OCI-M1 (cell line): ENCODE measurements at places on chromosomes 13 and 19.

GRCh38 chr13:77026255-77026860 lies 601 bp downstream of the FBXL3 start:
- DNase-seq, result peak; percentile 90

DNA sequence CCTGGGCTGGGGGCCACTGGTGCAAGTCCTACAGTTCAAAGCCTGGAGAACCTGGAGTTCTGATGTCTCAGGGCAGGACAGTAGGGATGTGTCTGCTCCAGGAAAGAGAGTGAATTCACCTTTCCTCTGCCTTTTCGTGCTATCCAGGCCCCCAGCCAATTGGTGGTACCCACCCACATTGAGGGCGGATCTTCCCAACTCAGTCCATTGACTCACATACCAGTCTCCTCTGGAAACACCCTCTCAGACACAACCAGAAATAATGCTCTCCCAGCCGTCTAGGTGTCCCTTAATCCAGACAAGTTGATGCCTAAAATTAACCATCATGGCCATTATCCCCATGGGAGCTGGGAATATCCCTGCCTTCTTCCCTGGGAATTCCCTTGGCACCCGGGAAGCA lies 38.8 kb upstream of the CHST8 start:
- DNase-seq, result no peak

GRCh38 chr13:44068737-44069136 lies 189.0 kb downstream of the LACC1 start:
- peak; percentile 27 for DNase-seq

DNA sequence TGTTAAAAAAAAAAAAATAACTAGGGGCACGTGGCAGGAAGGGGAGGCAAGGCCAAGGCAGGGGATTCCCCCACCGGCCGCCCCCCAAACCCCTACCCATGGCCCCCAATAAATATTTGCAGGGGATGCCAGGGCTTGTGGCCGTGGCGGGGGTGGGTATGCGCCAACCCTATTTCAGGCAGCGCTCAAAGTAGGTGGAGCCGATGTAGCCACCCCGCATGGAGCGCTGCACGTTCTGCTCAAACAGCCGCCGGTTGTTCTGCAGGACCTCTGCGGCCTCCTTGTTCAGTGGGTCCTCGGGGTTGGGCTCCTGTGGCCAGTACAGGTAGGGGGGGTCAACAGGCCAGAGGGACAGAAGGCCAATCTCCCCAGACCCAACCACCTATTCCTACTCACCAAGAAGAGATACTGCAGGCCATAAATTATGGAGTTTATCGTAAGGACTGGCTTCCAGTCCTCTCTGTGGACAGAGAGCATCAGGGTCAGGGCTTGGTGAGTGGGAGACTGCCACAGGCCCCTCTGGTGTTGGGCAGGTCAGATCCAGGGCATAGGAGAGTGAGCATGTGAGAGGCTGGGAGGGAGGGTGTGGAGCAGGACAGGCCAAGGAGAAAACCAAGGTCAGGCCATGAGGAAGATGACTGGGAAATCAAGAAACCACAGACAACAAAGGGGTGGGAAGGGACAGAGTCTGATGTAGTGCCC lies 1.2 kb upstream of the CHMP2A start:
- DNase-seq, result no peak

DNA sequence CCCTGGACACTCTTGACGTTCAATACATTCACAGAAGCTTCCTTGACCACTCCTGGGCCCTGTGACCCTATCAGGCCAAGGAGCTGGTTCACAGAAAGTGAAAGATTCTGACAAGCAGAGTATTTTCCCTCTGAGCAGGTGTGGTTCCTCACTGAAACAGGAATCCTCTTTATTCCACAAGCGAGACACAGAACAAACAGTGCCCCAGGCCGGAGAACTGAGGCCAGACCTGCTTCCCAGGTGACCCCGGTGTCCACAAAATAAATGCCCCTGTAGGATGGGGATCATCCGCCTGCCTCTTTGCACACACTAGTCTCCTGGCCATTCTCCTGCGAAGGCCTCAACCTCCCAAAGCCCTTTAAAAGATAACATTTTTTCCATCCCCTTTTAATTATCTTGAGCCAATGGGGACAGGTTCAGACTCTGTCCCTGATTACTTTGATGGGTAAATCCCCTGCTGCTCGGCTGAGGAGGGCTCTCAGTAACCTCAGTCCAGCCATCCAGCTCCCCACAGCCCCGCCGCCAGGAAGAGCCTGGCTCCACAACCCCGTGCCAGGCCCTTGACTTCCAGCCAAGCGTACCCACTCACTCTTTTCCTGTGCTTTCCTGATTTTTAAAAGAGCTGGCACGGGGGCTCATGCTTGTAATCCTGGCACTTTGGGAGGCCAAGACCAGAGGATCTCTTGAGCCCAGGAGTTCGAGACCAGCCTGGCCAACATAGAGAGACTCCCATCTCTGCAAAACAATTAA lies 129.1 kb downstream of the FOXO1 start:
- no peak for DNase-seq

DNA sequence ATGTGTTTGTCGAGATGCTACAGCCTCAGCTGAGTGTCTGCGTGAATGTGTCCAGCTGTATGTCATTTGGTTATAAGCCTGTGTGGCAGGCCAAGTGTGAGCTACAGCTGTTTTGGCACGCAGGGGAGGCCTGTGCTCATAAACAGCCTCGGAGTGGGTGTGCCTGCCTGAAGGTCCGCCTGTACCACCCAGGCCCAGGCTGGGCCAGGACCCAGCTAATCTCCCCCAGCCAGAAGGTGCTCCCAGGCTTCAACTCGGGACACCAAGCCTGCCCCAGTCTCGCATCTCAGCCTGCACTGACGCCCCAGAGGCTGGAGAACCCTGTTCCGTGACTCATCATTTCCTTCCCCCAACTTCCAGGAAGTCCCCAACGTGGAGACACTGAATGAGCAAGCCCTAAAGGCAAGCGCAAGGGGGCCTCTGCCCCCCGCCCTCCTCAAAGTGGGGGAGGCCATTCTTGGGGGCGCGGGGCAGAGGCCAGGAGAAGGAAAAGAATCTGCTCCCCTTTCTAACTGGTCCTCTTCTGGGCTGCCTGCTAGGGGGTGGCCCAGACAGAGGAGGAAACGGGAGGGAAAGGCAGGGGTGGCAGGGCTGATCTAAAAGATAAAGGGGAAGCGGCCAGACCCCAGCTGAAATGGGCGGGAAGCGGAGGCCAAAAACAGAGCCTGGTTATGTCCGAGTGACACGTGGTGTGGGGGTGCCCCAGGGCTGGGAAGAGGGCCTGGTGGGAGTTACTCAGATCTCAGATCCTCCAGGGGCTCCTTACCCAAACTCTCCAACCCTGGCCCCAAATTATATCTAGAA lies 2.0 kb downstream of the SLC1A5 start:
- peak; percentile 96 for DNase-seq

DNA sequence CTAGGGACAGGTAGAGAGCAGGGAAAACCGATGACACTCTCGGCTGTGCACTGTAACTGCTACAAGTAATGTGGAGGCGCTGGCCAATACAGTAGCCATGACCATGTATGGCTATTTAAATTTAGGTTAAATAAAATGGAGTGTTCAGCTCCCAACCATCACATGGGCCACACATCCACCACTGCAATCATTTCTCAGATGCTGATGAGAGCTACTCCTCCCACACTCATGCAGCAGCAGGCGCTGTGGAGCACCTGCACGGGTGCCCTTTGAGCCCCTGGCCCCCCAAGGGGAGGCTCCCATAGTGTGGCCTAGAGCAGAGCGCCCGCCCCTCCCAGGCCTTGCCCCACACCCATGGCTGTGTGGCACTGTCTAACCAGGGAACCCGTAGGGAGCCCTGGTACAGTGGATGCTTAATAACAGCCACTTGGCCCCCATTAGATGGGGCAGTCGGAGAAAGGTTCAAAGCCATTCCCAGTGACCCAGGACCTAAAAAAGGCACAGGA lies 6.0 kb downstream of the ACP4 start:
- DNase-seq, result peak; percentile 43

- DNase-seq, result no peak
Observed at GRCh38 chr13:44110091-44110621, 230.5 kb downstream of the LACC1 start.

DNA sequence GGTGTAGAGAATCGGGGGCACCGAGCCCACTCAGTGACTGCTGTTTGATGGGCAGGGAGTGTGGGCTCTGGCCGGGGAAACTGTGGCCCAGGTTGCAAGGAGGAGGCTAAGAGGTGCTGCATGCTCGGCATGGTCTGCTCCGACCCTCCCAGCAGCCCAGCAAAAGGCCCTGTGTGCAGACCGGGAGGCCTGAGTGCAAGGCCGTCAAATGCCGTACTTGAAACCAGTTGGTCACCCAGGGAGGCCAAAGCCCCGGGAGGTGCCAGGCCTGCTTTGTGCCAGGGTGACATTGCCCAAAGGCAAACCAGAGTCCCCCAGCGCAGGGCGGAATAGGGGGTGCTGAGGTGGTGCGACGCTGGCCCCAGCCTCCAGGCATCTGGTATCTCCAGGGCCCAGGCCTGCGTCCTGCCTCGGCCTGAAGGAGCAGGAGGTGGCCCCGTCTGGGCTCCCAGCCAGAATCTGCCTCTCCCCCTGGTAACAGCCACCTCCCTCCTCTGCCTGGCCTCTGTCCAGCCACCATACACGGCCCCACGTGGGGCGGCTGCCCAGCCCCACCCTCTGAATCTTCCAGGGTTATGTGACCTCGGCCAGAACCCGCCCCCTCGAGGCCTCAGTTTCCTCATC lies 4.0 kb downstream of the PIK3R2 start:
- peak; percentile 95 for DNase-seq

- no peak for DNase-seq
Observed at GRCh38 chr19:35110974-35111373, 4.6 kb upstream of the FXYD3 start.

DNA sequence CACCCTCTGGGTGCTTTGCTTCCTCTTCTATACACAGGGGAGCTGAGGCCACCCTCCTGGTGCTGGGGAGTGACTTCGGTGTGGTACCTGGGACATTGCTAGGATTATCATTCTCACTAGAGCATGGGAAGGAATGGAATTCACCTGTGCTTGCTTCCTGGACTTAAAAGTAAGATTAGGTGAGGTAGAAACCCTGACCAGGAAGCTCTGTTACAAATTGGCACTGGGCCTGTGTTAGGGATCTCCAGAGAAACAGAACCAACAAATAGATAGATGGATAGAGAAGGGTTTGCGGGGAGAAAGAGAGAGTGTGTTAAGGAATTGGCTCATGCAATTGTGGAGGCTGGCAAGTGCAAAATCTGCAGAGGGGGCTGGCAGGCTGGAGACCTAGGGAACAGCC lies 13.9 kb upstream of the SIAH3 start:
- DNase-seq, result no peak

GRCh38 chr19:40811478-40812341 lies 12.7 kb downstream of the EGLN2 start:
- no peak for DNase-seq

GRCh38 chr19:10115392-10116084 lies 4.0 kb downstream of the P2RY11 start:
- DNase-seq, result no peak

DNA sequence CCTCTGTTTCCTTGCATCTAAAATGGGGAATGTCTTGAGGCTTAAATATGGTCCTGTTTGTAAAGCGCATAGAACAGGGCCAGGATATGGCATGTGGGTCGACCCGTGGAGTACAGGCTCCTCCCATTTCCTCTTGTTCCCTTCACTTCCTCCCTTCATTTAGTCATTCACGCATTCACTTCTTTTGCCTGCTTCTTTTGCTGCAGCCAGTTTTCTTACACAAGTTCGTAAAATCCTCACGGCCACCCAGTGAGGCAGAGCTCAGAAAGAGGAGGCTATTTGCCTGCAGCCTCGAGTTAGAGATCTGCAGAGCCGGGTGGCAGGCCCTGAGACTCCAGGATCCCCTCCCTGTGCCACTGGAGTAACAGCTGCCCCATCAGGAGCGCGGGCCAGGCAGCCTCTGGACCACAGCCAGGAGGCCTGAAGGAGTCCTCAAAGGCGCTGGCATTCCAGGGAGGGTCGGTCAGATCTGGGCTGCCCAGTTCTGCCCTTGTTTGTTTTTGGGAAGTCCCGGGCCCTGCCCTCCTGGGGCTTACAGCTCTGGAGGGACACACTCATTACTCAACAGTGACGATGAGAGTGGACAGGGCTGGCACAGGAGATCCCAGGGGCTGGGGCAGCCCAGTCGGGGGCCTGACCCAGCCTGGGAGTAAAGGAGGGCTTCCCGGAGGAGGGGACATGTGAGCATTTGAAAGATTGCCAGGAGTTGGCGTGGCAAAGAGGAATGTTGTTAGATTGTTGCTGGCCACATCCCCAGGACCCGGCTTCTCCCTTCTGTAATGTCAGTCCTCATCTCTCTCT lies 4.6 kb downstream of the PPP5C start:
- no peak for DNase-seq

DNA sequence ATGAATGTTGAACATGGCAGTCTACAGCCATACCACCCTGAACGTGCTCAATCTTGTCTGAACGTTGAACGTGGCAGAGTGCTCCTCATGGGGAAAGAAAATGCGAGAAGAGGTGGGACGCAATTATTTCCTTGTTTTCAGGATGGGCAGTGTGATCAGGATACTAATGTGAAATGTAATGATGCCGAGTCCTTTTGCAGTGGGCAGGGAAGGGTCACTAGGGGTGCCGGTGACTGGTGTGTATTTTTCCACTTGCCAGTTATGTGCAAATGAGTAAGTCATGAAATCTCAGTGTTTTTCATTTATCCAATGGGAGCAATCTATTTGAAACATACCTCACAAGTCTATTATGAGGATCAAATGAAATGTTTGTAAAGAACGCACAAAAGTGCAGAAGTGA lies 84.8 kb downstream of the LNX2 start:
- peak; percentile 10 for DNase-seq

GRCh38 chr13:48928757-48929430 lies 46.8 kb upstream of the FNDC3A start:
- no peak for DNase-seq

GRCh38 chr19:3515891-3516422 lies 9.8 kb downstream of the FZR1 start:
- no peak for DNase-seq

DNA sequence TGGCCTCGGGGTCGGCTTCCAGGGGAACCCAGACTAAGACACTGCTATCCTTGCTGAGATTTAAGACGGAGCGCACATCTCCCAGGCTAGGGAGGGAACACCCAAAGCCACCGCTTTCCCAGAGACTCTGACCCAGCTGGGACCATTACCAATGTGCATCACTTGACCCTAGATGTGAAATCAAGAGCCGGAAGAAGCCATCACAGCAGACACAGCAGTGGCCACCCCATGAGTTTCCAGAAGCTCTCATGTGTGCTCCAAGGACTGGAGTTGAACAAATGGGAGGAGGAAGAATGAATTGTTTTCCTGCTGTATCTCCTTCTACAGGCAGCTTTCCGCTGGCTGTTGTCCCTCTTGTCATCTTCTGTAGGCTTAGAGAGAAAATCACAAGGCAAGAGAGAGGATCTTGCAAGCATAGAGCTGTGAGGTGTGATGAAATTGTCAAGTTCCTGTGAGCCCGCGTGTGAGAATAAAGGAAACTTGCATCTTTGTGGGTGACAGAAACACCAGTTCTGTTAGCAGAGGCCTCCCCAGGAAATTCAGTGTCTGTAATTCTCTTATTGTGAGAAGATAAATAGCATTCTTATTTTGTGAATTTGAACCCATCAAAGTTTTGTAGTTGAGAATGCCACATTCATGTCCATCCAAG lies 711.8 kb downstream of the UQCRFS1 start:
- no peak for DNase-seq

DNA sequence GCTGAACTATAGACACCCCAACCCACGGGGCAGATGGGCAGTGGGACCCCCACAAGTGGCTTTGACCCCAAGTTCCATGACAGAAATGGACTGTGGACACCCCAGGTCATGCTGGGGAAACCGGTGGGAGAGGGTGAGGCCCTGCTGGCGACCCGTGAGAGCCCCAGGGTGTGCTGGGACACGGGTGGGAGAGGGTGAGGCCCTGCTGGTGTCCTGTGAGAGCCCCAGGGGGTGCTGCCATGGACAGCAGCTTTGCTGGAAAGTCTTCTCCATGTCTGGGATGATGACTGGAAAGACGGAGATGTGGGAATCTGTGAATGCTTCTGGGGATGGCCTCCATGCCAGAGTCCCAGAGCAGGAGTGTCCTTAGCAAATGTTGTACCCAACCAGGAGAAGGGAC lies 148.4 kb downstream of the URI1 start:
- DNase-seq, result no peak
